ENCODE measurements at places on chromosomes 6 and 20.

- no peak for DNase-seq
Measured at GRCh38 chr6:82702574-82702973, 339.0 kb downstream of the TPBG start.

DNA sequence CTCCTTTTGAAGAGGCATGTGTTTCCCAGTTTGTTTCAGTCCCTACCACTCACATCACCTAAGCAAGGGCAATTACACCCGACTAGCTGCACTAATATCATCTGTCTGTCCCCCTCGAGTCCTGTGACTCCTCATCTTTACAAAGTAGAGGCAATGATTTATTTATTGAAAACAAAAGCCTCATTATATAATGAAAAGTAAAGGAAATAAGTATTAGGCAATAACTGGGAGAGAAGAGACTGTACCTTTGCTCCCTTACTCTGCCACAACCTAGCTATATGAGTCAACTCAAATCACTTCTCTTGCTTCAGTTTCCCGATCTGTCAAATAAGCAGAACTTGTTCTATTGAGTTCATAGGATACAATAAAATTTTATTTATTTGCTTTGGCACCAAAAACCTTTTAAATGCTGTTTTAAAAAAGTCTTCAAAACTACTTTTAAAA, 38.9 kb downstream of the CSNK2A1 start:
- DNase-seq, result no peak

DNA sequence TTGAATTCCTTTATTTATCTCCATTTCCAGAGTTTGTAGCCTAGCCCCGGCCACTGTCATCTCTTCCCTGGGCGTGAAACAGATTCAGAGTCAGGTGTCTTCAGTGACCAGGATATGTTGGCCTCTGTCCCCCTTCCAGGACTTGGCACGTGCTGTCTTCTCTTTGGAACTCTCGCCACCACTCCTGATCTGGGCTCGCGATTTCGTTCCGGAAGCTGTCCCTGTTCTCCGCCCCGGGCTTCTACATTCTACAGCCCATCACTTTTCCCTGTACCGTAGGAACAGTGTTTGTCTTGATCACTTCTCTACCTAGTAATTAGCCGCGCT, 739 bp downstream of the GSS start:
- no peak for DNase-seq

DNA sequence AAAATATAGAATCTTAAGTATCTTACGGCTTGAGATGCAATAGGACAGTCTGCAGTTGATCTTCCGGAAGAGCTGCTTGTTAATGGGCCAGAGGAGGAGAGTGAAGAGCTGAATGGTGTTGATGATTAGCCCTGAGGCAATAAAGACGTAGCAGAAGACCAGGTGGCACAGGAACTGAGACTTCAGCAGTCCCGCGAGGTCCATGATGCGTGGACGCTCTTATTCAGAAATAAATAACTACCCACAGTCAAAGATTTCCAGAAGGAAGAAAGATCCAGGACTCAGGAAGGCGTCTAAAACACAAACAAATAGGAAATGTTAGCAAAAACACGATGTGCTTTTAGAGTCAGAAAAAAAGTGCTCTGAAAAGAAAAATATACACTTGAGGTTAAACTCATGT, 41.9 kb downstream of the AGPAT4 start:
- DNase-seq, result no peak
